ENCODE measurements at places on chromosomes 1 and 21.
A peak's percentile ranks its signal among the peaks of the same experiment; 100 is the strongest.

GRCh38 chr1:207750631-207751305, 1.1 kb upstream of the CD46 start:
- no peak for DNase-seq

DNA sequence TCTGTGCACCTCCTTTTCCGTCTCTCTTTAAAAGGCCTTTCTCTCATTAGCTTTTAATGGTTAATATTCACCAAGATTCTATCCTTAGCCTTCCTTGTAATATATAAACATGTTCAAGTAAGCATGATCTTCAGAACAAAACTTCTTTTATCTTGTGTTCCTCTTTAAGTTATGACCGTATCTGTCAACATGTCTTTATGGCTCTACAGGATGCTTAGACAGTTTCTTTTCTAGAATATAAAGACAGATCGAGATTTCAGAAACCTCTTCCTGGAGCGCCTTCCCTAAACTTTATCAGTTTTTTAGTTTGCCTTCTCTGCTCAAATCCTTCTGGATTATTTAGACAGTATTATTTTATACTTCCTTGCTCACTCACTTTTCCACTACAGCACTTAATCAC, 7.2 kb downstream of the RO60 start:
- DNase-seq = no peak

- DNase-seq = no peak
These were observed 16.8 kb upstream of the FOXE3 start for GRCh38 chr1:47399138-47399845.

DNA sequence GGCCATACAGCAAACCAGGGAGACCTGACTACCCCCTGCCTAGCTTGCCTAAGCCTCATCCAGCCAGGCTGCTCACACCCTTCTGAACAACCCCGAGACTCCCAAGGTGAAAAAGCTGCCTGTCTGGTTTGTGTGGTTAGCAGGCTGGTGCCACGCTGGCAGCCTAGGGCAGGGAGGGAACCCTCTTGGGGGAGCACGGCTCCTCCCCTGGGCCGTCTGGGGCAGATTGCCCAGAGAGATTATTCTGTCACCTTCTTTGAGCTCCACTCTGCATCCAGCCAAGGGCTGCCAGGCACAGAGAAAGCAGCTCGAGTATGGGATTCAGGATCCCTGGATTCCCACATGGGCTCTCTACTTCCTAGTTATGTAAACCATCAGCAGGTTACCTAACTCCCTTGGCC, 27.5 kb upstream of the TCEA3 start:
- DNase-seq = no peak

DNA sequence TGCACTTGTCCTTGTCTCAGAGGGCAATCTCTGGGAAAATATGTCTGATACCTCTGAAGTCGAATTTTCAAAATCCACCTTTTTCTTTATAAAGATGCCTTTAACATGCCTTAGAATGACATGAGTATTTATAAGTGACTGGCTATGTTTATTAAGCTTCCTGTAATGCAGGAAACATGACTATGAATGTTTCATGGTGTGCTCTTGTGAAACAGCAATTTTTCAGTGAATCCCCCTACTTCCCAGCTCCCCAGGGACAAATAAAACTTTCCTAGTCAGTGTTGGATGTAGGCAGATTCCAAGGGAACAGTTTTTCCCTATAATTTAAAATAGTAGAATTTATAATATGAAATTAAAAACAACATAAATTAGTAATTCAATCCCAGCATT, 437.0 kb downstream of the LMO4 start:
- no peak for DNase-seq

DNA sequence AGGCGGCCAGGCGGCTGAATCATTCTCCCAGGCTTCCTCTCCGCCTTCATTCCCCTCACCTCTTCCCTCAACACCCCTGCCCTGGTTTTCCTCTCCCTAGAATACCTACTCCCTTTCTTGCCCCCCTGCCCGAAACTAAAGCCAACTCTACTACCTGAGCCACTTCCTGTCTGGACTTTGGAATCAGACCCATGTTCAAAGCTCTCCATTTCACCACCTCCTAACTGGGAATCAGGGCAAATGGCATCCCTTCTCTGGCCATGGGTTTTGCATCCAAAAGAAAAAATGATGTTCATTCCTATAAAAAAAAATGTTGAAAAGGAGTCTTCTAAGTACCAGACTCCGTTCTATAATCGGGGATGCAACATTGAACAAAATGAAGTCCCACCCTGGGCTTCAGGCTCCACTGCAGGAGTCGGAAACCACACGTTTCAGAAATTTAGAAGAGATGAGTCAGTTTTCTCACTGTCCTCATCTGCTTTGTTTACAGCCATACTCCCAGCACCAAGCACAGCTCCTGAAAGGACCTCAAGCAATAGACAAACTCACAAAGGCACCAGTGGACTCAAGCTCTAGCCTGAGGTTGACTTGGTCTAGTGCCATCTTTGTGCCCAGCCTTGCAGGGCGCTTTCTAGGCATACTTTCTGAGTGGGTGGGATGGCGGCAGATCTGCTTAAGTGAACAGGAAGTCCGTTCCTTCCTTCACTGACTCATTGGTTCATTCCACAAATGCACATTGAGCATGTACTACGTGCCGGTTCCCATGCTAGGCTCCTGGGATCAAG, 176.2 kb downstream of the IGSF21 start:
- no peak for DNase-seq

DNA sequence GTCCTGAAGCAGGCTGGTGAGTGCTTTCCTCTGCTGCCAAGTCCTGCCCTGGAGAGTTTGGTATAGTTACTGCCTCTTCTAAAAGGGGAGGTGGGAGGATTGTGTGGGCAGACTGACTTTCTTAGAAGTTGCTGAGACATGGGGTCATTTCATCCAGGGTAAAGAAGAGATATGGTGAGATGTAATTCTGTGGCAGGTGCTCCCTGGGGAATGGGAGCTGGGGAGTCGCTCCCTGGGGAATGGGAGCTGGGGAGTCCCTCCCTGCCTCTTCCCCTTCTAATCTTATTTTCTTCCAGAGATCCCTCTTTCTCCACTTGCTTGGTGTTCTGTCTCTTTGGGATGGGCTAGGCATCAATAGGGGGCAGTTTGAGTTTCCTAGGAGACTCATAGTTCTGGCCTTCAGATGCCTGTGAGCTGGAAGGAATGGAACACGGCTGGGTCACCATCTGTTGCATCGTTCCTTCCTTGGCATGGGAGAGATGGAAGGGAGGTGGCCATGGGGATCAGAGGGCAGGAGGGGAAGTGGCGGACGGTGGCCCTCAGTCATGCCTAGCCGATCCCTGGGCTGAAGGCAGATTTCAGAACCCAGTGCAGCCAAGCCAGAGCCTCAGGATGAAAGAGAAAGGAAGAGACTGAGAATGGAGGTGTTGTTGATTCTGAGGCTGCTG, 59.0 kb downstream of the NFASC start:
- DNase-seq = no peak

- no peak for DNase-seq
These were observed 121.8 kb downstream of the NTNG1 start for GRCh38 chr1:107262467-107263286.

GRCh38 chr1:86546787-86547221, at the start of gene CLCA4:
TSS of gene CLCA4 (plus strand) at chr1:86547078. CDS start at chr1:86547120, 42 bp downstream.
- DNase-seq = no peak

GRCh38 chr1:9731051-9731537, 79.6 kb downstream of the PIK3CD start:
- no peak for DNase-seq

GRCh38 chr1:1230656-1231399, 973 bp downstream of the SDF4 start:
- peak; percentile 66 for DNase-seq

- no peak for DNase-seq
These were observed 29.6 kb downstream of the IVNS1ABP start for GRCh38 chr1:185287451-185287850.

- DNase-seq = no peak
These were observed 35.4 kb downstream of the ACTL8 start for GRCh38 chr1:17790383-17791054.

- no peak for DNase-seq
These were observed 61.5 kb upstream of the KLHDC7A start for GRCh38 chr1:18419113-18419844.

DNA sequence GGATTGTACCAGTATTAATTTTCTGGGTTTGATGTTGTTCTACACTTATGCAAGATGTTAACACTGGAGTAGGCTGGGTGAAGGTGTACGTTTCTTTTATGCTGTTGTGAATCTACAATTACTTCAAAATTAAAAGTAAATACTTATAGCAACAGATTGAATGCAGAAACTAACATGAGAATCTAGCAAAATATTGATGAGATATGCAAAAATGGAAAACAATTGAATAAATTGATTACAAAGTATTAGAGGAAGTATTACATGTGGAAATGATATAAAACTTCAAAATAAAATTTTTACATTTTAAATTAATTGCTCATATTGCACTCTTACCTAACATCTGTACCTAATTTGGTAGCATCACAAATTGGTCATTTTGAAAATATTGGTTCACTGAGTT, 5.7 kb upstream of the SPRR3 start:
- no peak for DNase-seq

- DNase-seq = no peak
These were observed 7.6 kb downstream of the SIPA1L2 start for GRCh38 chr1:232622378-232622777.

DNA sequence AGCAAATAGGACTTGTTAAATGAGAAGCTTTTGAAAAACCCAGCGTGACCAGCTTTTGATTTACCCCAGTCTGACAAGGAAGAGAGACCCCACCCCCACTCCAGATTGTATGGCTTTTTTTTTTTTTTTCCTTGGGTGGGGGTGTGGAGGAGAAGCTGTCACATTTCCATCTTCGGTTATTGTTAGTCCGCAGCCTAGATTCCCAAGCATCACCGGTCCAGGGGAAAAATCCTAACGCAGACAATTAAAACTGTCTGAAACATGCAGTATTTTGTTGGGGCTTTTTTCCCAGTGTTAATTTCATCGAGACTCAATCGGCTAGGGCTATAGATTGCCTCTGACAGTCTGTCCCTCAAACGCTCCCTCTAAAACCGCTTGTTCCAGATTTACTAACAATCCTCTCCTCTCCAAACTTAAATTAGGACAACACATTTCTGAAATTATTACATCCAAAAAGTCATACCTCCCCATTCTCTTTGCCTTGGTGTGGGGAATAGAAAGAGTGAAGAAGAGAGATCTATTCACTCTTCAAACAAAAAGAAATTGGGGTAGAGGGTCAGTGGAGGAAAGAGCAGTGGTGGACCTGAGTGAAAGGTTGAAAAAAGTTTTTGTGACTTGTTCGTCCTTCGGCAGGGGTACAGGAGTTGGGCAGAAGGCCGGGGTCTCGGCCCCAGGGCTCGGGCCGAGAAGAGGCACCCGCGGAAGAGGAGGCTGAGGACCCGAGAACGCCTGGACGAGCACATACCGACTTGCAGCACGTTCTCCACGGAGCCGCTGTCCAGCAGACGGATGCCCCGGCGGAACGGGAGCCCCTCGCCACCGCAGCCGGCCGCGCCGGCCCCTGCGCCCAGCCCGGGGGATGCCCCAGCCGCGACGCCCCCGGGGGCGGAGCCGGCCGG, 1.1 kb downstream of the ZSWIM5 start:
- DNase-seq = peak; percentile 53

DNA sequence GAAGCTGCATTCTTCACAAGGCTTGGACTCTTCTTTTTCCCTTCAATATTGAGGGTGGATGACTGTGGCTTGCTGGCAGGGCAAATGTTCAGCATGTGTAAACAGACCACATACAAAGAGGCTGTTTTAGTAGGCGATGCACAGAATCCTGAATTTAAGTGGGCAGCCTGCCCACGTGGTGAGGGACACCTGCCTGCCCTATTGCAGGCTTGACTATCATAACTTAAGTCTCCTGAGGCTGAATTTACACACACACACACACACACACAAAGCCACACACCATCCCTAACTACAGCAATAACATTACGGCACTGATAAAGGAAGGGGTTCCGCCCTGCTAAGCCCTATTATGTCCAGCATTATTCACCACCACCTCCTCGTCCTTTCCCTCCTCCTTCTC, 15.9 kb downstream of the SYT2 start:
- DNase-seq = no peak

DNA sequence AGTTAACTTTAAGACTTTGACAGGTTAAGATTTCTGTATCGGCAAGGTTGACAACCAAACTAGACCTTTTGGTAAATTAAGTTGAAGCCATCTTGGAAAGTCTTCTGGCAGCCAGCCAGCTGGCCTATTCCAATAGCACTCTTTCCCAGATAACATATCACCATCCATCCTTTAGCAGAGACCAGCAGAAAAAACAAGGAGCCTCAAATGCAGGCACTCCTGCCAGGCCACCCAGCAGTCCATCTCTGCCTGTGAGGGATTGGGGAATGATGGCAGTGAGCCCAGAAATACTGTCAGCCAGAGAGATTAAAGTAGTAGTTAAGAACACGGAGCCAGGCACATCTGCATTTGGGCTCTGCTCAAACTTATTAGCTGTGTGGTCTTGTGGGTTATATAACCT, 19.4 kb downstream of the ZBTB40 start:
- DNase-seq = no peak

- DNase-seq = no peak
These were observed 125.9 kb downstream of the DMRTB1 start for GRCh38 chr1:53585129-53585528.

DNA sequence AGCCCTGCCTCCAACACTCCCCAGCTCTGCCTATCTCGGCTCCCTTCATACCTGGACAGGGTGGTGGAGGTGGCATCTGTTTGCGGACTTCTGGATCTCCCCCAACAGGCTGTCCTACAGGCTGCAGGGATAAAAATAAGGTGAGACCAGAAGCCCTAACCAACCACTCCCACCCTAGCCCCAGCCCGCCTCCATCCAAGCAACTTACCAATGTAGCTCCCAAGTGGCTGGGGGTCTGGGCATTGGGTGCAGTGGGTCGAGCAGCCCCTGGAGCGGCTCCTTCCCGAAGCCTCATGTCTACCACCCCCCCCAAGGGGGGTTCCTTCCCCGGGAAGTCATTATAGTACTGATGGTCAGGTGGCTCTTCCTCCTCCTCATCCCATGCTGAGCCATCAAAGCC, 4.4 kb downstream of the SHC1 start:
- DNase-seq = no peak

GRCh38 chr1:29696656-29697390, 460.5 kb downstream of the PTPRU start:
- DNase-seq = no peak

GRCh38 chr1:39727221-39727931, 11.3 kb upstream of the PPIE start:
- no peak for DNase-seq

DNA sequence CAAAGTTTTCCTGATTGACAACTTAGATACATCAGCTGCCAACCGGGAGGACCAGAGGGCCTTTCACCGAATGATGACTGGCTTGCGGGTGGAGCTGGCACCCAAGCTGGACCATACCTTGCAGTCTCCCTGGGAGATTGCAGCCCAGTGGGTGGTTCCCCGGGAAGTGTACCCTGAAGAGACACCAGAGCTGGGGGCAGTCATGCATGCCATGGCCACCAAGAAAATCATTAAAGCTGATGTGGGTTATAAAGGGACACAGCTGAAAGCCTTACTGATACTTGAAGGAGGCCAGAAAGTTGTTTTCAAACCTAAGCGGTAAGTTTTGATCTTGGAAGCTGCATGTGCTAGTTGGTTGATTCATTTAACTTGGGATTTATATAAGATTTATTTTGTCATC, 18.2 kb downstream of the FAM20B start:
- no peak for DNase-seq

- DNase-seq = no peak
These were observed 10.2 kb downstream of the CPT2 start for GRCh38 chr1:53206735-53207379.

GRCh38 chr1:90502194-90502593, 214.9 kb downstream of the BARHL2 start:
- no peak for DNase-seq
